ENCODE measurements at places on chromosomes 2 and 18.

DNA sequence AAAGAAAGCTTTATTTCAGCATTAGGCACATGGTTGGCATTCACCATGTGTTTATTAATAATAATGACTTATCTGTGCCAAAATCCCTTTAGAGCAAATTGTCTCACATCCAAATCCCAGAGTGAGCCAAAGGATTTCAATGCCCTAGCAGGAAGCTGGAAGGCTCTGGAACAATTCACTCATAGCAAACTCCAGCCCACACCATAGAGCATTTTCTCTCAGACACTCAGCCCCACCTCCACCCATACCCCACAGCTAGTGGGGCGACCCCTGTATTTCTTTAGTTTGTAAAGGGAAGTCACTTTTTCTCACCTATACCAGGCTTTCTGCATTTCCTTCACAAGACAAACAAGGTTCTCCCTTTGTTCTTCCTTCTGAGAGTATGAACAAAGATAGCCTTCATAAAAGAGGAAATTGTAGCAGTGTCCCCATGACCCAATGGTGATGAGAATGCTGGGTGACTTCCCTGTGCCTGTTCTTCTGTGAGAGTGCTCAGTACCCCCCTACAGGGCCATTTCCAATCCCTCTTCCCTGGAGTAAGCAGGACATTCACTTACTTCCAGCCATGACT, 100.1 kb upstream of the APCDD1 start:
- no peak for DNase-seq

DNA sequence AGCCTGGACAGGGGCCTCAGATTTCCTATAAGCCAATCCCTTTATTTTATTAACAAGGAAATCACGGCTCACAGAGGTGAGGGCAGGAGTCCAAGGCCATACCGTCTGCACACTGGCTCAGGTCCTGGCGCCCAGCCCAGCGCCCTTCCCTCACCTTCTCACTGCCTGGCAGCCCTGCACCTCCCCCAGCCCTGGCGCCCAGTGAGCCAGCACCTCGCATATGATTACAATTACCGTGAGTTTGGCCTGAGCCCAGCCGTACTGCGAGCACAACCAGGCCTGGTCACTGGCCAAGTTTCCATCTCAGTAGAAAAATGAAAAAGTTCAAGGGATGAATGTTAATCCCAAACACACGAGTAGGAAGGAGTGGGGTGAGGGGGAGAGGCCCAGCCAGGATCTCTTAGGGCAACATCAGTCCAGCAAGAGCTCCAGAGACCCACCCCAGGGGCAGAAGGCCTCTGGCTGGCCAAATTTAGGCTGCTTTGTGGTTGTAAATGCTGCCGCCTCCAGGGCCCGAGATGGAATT, 68.4 kb downstream of the MCFD2 start:
- DNase-seq, result no peak

DNA sequence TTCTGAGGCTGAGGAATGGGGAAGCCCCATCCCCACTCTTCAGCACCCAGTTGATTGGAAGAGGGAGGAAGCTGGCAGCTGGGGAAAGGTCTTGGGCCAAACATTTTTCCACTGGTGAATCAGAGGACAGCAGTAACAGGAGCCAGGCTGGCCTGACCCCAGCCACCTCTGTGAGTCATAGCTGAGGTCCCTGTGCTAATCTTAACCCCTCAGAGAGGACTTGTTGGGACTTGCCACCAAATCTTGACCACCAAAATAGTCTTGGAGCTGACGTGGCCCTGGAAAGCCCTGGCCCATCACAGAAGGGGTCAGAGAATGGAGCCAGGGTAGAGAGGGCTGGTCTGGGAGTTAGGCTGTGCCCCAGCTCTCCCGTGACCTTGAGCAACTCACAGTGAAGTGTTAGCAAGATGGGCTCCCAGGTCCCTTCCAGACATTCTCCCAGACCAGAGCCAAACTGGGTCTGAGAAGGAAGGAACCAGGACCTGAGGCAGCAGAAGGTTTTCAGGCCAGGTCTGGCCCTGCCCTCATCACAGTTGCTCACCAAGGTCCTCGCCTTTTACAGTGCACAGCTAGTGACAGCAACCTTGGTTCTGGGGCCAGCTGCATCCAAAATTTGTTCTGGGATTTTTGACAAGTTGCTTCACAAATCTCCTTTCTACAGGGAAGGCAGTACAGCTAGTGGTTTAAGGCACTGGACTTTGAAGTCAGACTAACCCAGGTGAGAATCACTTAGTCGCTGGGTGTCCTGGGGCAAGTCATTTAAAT, 266.6 kb downstream of the CYP26B1 start:
- no peak for DNase-seq

DNA sequence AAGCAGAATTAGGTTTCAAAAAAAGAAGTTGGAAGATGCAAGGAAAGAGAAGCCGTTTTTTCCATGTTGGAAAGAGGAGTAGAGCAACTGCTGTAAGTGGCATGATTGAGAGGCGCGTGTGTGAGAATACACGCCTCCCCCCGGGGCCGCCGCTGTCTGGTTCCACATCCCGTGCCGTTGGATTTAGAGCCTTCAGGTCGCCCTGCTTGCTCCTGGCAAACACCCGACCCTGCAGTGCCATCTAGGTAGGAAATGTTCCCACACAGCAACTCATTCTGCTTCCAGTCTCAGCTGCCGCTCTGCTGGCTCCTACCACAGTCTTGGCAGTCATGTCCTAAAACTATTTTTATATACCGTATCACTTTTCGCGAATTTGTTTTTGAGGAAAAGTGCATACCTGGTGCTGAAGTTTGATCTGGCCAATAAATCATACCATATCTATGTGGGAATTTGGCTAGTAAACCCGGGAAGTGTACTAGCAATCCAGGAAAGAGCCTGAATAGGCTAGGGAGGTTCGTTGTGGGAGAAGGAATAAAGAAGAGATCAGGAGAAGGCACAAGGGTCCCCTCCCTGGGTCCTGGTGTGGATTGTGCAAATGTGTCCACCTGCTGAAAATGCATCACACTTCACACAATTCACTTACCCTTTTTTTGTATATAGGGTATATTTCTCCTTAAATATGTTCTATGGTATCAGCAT, 372.7 kb downstream of the FBXO15 start:
- no peak for DNase-seq

DNA sequence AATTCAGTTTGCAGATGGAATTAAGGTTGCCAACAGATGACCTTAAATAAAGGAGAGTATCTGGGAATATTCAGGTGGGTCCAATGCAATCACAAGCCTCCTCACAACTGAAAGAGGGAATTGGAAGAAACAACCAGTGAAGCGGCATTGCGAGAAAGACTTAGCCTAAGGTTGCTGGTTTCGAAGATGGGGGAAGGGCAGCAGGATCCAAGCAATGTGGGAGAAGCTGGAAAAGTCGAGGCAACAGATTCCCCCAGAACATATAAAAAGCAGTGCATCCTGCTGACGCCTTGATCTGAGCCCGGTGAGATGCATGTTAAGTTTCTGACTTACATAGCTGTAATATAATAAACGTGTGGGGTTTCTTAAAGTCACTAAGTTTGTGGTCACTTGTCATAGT, 162.5 kb downstream of the NDUFA10 start:
- no peak for DNase-seq

GRCh38 chr2:88627055-88627855, at the start of gene EIF2AK3:
TSS of gene EIF2AK3 (minus strand) at chr2:88627464. CDS start at chr2:88627274, 190 bp downstream.
- peak; percentile 95 for DNase-seq

GRCh38 chr2:37601569-37601968, 69.9 kb downstream of the CDC42EP3 start:
- no peak for DNase-seq

DNA sequence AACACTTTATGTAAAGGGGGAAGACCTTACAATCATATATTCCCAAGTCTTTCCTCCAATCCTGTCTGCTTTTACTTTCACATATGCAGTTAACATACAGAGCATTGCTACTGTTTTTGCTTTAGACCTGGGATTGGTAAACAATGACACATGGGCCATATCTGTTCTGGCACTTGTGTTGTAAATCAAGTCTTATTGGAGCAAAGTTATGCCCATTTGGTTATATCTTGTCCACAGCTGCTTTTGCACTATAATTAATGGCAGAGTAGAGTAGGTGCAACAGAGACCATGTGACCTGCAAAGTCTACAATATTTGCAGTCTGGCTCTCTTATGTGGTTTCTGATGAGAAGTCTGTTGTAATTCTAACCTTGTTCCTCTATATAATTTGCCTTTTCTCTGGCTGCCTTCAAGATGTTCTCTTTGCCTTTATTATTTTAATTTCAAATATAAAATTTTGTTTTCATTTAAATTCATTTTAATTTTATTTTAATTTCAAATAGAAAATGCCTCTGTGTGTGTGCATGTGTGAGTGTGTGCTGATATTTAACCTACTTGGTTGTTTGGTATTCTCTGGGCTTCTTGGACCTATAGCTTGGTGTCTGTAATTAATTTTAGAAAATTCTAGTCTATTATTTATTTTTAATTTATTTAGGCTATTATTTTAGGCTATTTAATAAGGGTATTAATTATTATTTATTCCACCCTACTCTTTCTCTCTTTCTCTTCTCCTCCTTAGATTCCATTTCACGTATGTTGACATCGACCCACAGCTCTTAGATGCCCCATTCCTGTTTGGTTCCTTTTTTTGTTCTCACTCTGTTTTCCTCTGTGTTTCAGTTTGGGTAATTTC, 16.8 kb upstream of the LPIN1 start:
- no peak for DNase-seq

DNA sequence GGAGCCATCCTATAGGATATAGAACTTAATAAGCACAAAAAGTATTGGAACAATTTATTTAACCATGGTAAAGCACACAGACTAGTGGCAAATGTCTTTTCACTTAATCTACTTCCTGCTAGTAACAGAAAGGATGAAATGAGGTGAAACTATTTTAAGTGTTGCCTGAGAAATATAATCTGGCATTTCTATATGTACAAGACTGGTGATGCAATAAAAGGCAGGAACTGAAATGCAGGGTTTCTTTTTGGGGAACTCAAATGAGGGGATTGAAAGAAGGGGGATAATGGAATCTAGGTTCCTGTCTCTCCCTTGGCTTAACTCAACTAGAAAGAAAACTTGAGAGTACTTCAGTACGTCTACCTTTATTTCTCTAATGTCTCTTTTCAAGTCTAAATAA, 122.3 kb downstream of the MEMO1 start:
- DNase-seq, result no peak

DNA sequence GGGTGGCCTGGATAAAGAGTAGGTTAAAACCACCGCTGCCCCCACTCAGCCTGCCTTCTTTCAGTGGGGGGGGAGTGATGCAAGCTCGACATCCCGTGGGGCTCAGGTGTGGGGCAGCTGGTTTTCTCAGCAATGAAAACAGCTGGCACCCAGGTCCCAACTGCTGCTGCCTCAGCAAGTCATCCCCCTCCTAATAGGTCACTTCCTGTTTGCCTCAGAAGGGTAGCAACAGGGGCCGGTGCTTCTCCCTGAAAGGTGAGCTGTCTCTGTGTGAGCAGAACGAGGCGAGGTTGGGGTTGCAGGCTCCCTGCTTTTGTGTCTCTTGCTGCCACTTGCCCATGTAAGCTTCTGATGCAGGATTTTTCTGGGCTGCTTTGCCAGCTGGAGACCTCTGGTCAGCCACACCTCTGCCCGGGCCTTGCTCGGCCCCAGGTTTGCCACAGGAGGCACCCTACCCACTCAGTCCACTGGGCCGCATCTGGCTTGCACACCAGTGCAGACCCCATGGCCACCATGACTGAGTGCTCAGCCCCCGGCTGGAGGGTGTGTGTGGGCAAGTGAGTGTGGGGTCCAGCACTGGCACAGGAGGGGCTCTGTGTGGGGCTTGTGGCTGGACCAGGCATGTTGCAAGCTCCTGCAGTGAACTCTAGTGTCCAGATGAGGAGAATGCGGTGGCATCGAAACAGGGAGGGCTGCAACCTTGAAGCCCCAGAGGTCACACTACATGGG, 11.5 kb upstream of the ASB1 start:
- DNase-seq, result no peak

- DNase-seq, result no peak
These were observed 20.9 kb downstream of the TMEM237 start for GRCh38 chr2:201622306-201622970.

- no peak for DNase-seq
These were observed 206.5 kb upstream of the CTAGE1 start for GRCh38 chr18:22624176-22624575.

GRCh38 chr18:74519320-74520095, 14.8 kb upstream of the CNDP1 start:
- no peak for DNase-seq

DNA sequence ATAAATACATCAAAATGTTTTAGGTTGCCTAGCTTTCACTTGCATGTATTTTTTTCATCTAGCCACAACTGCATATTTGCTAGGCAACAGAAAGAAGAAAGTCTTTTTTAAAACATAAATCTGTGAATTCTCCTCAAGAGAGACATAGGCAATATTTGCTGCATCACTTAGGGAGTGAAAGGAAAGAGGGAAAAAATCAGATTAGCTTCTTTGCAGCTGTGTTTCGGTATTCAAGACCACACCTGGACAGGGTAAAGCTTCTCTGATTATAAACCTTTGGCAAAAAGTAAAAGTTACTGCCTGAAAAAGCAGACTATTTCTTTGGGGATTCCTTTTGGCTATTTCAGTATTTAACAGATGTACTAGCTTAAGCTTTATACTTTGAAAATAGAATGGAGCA, 280.9 kb upstream of the ZSWIM2 start:
- no peak for DNase-seq

DNA sequence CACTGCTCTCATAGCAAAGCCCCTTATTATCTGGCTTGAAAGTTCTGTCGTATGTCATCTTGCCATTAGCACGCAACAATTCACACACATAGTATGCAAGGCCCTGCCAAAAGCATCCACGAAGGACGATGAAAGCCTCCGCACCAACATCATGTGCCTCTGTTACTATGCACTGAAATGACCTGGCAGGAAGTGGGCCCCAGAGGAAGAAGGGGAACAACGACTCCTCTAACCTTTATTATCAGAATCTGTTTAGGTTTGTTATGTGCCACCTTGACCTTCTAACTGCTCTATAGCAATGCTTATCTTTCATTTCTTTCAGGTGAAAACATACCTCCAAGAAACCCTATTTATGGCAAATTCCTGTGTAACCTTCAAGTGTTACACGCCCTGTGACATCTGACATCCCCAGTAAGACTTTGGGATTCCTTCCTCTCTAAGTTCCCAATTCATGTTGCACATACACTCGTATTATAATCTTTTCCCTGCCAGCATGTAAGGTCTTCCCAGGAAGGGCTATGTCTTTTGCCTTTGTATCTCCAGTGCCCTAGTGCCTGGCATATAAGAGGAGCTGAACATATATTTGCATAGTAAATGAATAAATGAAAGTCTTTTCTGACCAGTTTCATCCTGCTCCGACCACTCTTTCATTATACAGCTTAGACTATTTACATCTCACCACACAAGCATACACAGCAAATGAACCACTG, 7.0 kb upstream of the NDUFV2 start:
- no peak for DNase-seq

GRCh38 chr18:48032876-48033789, 102.7 kb upstream of the SMAD2 start:
- no peak for DNase-seq

DNA sequence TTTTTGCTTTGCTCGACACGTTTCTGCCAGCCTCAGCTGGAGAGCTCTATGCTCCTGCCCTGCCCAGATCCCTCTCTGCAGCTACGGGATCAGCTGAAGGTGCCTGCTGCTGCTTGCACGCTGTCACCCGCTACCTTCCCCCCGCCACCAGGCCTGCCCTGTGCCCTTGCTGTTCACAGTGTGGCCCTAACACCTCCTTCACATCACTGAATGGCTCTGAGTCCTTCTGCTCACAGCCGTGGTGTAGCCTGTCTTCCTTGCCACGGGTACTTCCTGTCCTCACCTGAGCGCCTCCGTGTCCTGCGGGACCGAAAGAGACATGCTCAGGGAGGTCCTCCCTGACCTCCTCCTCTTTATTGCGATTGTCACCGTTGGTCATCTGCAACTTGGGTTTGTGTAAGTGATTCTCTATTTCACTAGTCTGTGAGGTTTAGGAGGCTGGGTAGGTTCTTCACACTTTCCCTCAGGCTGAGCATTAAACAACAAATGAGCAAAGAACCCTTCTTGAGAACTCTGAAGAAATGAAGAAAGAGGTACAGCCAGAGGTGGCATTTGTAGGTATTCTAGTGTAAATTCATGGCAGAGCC, 127.5 kb downstream of the NCK2 start:
- DNase-seq, result no peak

All from NCI-H187 (cell line).